Activated naive CD4-positive, alpha-beta T cell treated with anti-CD3 and anti-CD28 coated beads, Interleukin-2, amount 10 ng/mL, durations not matched to agents 7 days and 5 days (primary cell): ENCODE measurements at places on chromosomes 3 and 15.

DNA sequence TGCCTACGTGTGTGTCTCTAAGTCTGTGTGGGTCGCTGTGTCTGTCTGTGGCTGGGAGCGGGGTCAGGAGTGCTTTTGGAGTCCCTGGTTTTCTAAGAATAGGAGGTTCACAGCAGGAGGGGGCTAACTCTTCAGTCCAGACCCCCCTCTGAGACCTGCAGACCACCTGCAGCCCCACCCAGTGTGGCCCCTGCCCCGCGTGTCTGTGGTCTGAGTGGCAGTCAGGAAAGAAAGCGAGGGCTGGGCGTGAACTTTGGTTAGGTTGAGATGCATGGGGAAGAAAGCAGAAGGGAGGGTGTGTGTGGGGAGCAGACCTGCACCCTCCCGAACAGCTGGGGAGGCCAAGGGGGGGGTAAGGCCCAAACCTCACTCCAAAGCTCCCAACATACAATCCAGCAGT, 144.9 kb upstream of the TPM1 start:
- DNase-seq, result no peak

DNA sequence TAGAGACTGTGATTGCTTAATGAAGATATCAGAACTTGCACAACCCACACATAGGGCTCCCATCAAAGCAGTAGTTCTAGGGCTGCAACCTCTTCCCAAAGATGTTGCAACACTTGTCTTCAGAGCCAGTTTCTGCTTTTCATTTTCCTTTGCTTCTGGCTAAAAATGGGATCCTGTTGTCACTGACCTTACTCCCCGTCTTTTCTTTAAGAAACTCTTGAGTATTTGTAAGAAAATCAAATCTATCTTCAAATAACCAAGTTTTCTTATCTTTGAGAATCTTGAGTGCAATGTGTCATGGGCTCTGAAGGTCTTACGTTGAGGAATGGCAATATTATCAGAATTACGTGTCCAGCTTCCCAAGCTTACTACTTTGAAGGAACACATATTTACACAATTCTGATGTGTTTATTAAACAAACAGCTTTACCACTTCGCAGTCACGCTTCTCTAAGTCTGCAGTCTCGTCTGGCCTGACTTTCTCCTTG, 24.1 kb downstream of the CACNA1D start:
- no peak for DNase-seq

- DNase-seq, result no peak
Measured at GRCh38 chr3:159837725-159838124, 150.9 kb upstream of the IL12A start.

GRCh38 chr3:33186524-33187367, 31.9 kb downstream of the SUSD5 start:
- DNase-seq, result no peak

- no peak for DNase-seq
Measured at GRCh38 chr3:34995796-34996430, 643.4 kb upstream of the ARPP21 start.

- DNase-seq, result peak; percentile 33
Measured at GRCh38 chr3:56790016-56790821, 11.5 kb downstream of the ARHGEF3 start.

DNA sequence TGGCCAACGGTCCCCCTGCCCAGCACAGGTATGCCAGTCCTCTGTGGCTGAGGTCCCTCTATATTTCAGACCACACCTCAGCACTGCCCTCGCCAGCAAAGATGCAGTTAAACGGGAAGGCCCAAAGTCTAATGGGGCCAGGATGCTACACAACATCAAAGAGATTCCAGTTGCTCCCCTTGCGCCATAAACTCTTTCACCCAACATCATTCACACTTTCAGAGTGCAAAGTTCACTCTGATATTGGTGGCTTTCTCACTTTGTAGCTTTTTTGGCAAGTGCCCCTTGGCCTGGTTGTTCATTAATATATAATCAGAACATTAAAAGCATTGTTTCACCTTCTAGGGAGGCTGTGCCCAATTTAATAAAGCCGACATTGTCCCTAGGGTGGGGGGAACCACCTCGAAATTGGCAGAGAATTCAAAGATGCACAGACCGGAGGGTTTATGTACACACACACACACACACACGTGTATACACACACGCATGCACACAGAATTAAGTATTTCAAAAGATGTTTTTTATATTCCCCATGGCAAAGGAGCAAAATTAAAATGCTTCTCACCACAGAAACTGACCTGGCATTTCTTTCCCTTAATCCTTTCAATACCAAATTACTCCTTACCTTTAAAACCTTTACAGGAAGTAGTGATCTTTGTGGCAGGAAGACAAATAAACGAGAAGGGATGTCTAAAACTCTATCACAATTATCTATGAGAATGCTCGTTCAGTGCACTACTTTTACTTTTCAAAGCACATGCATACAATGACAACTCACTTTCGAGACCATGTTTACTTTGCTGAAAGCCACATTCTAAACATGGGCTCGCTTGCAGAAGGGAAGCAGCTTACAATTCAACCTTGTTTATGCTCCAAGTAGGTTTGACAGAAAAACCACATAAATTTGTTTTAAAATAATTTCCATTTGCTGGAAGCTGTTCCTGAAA, 19.5 kb downstream of the LRIG1 start:
- no peak for DNase-seq

DNA sequence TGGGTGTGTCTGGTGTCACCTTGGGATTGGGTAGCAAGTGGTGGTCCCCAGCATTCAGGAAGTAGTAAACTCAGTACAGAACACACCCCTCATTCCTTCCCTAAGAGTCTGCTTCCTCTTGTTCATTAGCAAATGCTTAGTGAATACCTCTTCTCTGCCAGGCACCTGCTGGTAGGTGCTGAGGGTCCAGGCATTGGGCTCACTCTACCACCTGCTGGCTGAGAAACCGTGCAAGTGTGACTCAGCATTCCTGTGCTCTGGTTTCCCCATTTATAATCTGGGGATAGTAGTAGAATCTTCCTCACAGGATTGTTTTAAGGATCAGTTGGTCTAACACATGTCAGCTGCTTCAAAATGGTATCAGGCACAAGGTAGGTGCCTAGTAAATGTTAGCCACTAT, 4.8 kb downstream of the SHF start:
- DNase-seq, result no peak

DNA sequence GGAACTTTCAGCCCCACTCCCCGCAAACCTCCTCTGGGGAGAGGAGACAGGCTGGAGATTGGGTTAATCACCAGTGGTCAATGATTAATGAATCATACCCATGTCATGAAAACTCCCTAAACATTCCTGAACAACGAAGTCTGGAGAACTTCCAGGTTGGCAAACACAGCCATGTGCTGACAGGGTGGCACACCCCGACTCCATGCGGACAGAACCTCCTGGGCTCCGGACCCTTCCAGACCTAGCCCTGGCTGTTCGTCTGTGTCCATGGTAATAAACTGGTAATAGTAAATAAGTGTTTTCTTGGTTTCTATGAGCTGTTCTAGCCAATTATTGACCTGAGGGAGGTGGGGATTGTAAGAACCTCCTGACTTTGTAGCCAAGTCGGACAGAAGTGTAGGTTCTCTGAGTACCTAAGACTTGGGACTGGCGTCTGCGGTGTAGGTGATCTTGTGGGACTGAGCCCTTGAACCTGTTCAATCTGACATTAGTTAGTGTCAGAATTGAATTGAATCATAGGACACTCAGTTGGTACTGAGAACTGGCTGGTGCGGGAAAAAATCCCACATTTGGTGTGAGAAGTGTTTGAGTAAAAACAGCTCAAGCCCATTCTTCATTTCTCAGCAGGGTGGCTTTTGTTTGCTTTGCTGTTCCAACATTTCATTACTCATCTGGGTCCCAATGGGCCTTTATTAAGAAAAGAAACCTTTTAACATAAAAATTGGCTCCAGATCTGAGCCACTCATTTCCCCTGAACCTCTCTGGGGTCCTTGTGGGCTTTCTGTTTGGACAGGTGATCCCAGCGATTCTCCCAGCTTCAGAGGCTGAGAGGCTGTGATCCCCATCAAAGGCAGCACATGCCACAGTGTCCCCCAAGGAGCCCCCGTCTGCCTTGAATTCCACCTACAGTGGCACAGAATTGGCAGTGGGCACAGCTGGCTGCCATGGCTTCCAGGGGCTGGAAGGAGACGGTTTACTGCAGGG, 151.0 kb downstream of the TJP1 start:
- DNase-seq, result no peak
